Ecto neural progenitor cell (in vitro differentiated cells): ENCODE measurements at places on chromosomes 13 and 19.

DNA sequence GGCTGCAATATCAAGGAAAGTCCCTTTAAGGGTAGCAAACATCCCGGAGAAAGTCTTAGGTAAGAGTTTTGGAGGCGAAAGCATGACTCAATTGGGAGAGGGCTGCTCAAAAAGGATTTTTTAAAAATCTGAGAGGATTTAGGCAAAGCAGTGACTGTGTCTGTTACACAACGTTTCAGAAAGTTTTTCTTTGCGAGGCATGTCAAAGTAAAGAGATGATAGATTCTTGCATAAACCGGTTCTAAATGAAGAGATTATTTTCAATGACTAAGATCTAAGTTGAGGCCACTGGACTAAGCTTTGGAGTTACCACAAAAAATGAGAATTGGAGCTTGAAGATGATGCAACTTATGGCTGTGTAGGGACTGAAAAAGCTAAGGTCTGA, 43.7 kb upstream of the ENOX1 start:
- no peak for DNase-seq

DNA sequence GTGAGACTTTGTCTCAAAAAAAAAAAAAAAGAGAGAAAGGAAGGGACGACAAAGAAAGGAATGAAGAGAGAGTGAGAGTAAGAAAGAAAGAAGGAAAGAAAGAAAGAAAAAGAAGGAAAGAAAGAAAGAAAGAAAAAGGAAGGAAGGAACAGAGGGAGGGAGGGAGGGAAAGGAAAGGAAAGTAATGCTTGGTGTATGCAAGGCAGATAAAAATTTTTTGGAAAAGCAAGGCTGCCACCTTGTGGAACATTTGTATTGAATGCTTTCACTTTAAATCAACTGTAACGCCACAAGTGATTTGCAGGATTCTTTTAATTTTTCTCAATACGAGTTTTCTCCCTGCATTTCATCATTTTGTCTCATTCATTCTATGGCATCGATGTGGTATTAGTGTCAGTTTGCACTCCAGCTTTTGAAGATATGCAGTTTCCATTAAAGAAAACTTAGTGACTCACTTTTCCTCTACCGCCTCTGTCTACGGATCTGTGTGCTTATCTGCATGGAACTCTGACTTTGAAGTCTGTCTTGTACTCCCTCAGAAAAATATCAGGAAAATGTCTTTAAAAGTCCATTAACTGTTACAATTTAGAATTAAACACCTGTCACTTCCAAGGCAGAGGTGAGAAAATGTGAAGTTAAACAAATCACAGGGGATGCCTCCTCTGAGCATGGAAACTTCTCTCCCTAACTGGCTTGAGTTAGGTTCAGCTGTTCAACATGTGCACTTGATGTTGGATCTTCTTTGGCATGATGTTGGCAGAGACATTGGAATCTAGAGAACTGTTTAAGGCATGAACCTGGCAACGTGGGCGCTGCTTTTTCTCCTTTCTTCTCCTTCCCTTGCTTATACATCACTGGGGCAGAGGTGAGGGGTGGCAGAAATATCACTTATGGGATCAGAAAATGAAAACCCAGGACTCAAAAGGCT, 20.0 kb upstream of the ZDHHC20 start:
- no peak for DNase-seq

GRCh38 chr13:90362707-90363106, 984.8 kb upstream of the MIR17HG start:
- no peak for DNase-seq

GRCh38 chr13:21436582-21436981, 22.5 kb downstream of the ZDHHC20 start:
- DNase-seq: no peak

DNA sequence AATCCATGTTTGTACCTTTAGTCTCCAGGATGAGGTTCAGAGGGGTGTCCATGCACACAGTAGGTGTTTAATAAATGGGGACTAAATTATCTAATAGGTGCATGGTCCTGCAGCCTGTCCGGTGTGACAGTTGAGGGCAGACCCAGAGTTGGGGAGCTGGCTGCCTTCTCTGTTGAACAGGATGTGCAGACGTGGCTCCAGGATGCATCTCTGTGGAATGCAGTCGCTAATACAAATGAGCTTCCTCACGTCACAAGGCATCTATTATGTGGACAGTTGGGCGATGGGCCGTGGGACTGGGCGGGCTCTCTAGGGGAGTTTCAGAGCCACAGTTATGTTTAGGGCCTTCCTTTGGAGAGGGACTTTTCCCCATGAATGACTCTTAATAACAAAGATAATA, 71.0 kb downstream of the SIPA1L3 start:
- no peak for DNase-seq

GRCh38 chr19:54873990-54874389, at the start of gene FCAR:
FCAR (plus strand) TSS chr19:54874235; CDS start chr19:54874290, 55 bp downstream.
- no peak for DNase-seq

DNA sequence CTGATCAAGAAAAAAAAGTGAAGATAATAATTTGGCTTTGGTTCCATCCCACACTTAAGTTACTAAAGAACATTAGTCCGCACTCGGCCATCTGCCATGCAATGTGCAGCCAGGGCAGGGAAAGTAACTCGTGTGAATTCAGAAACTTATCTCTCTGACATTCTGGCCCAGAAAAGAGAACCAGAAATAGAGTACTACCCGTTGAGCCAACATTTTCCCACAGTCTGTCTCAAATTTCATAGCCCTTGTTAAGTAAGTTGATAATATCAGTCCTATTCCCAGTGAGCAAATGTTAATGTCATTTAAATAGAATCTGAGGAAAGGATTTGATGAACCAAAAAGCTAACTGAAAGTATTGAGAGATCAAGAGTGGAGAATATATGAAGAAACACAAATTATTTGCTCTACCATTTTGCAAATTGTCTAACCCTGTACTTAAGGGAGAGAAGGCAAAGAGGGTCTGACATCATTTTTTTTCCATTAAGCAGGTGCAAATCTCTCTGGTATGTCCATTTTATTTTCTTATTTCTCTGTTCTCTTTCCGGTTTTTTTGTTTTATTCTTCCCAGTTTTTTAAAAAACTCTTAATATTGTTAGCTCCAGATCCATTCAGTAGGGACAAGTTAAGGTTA, 156.3 kb downstream of the NDFIP2 start:
- no peak for DNase-seq

DNA sequence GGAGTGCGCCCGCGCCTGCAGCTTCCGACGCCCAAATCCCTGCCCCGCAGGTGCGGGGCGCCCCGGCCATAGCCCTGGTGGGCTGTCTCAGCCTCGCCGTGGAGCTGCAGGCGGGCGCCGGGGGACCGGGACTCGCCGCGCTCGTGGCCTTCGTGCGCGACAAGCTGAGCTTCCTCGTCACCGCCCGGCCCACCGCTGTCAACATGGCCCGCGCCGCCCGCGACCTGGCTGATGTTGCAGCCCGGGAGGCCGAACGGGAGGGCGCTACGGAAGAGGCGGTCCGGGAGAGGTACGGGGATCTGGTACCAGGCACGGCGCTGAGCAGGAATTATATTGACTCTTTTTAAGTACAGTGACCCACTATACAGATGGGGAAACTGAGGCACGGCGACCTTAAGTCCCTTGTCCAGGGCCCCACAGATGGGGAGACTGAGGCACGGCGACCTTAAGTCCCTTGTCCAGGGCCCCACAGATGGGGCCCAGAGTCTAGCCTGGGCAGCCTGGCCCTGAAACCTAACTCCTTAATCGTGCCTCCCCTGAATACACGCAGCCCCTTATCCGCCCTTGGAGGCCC, 586 bp downstream of the MRI1 start:
- DNase-seq: no peak

DNA sequence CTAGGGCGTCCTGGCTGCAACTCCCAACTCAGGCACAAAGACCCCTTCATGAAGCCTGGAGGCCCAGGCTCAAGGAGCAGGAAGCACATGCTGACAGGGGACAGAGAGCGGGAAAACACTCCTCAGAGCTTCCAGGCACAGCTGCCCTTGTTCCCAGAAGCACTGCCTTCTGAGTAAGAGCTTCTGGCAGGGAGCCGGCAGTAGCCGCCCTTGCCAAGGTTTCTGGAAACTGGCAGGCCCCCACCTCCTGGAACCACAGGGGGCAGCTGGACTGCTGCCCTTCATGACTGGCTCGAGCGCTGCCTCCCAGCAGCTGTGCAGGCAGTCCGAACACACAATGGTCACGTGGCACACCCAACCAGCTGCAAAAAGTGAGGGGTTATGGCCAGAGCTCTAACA, 33.6 kb upstream of the EPHX3 start:
- DNase-seq: no peak

DNA sequence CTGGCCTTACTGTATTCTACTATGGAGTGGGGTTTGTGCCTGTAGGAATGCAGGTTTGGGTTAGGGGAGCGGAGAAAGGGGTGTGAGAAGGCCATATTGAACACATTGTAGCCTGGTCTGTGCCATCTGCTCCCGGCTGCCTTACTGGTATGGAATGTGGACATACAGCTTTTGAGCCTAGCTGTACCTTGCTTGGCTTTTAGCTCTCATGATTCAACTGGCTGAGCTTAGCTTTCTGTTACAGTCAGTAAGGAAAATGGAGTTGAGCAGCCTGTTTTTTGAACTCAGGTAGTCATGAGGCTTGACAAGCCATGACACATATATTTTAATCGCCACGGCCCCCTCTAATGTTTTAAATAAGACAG, 41.6 kb downstream of the ARHGAP35 start:
- DNase-seq: no peak

GRCh38 chr19:19451429-19452242, 46.2 kb downstream of the GATAD2A start:
- DNase-seq: no peak

DNA sequence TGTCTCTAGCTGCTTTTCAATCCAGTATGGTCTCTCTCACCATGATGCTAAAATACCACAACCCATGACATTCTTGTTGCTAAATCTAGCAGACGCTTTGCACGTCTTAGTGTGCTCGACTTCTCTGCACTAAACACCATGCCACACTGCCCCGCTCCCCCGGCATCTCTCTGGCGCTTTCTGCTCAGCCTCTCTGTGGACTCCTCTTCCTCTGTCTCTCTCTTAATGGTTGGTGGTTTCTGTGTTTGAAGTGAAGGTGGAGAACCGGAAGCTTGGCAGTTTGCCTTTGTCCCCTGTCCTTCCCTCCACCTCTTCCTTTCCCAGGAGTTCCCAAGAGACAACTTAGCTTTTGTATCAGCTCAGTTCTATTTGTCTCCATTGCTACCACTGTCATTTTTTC, 8.8 kb downstream of the ERCC5 start:
- DNase-seq: no peak

DNA sequence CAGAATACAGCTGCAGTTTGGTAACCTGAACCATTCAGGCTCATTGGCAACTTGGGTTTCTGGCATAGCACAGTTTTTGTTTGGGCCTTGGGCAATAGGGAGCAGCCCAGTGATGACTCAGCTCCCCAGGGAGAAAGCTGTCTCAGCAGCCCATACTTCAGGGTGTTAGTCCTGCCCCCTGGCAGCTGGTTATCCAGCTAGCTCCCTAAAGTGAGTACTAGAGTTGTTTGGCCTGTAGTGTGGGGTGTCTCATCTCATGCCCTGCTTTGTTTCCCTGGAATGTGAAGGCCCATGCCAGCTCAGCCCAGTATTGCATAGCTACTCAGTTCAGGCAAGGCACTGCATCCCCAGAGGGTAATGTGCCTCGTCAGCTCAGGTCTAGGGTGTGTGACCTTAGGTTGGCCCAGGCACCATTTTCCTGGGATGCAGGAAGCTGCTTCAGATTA, 18.2 kb upstream of the ZNF543 start:
- no peak for DNase-seq

DNA sequence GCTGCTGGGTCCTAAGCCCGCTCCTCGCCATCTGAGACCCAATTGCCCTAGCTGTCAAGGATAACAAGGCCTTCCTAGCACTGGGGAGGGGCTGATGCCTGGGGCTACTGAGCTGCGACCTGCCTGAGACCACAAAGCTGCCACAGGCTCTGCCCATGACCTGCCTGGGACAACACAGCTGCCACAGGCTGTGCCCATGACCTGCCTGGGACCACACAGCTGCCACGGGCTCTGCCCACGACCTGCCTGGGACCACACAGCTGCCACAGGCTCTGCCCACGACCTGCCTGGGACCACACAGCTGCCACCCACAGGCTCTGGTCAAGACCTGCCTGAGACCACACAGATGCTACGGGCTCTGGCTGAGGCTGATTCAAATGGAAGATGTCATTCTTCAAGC, 54.8 kb downstream of the EPS15L1 start:
- no peak for DNase-seq

DNA sequence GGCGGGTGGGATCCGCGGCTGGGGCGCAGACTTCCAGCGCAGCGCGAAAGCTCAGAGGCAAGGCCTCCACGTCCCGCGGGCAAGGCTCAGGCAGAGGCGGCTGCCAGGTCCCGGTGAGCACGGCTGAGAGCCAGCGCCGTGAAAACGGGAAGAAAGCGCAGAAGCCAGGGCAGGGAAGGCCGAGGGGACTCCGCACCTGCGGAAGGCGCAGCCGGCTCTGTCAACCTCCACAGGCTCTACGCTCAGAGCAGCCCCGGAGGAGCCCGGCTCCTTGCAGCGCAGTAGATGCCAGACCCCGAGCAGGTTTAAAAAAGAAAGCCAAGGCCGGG, 131.0 kb downstream of the RNF17 start:
- no peak for DNase-seq

- no peak for DNase-seq
These were observed 78.7 kb downstream of the ZNF536 start for GRCh38 chr19:30450835-30451321.

GRCh38 chr19:52778811-52779210, 7.8 kb downstream of the ZNF600 start:
- DNase-seq: no peak

DNA sequence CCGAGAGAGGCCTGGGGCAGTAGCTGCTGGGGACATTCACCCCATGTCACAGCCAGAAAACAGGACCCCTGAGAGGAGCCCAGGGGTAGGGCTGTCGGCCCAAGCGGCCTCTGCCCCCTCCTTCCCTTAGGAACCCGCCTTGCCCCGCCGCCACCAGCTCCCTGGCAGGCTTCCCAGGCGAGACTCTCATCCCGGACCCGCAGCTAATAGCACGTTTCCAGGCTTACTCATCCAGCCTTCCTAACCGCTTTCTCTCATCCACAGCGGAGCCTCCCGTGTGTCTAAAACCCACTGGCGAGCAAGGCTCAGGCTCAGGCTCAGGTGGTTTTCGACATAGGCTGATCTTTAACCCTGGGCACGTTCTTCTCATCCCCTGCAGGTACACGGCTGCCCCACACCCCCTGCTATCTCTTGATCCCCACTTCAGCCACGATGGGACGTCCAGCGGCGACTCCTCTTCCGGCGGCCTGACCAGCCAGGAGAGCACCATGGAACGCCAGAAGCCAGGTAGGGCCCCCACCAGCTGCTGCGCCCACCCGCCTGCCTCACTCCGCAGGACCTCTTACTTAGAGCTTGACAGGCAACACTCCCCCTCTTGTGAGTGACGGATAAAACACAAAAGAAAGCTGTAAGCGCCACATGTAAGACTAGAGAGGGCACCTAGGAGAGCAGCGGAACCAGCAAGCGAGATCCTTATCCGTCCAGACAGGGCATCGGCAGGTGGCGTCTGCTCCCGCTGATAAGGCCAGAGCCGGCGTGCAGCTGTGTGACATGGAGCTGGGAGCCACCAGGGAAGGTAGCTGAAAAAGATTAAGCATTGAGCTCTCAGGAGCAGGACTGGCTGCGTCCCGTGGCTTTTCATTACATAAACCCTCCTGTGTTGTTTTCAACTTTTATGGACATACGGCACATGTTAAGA, 71.3 kb downstream of the DPF1 start:
- DNase-seq: no peak

GRCh38 chr13:91397595-91397994, 826 bp upstream of the GPC5 start:
- no peak for DNase-seq

- no peak for DNase-seq
These were observed 62.3 kb downstream of the EFNB2 start for GRCh38 chr13:106473154-106473553.
